ENCODE measurements at places on chromosomes 5 and 9. TPM values are rescaled to one million over a fixed set of nuclear protein-coding genes. Genes with fewer than 3 reads are reported as not detected.

Gene DDX4
- not detected for total RNA-seq

GRCh38 chr5:35320029-35320428 lies 89.7 kb upstream of the PRLR start:
- no peak for DNase-seq

GRCh38 chr9:137757613-137758029 lies 120.0 kb upstream of the CACNA1B start:
- no peak for DNase-seq

Gene IL9
- not detected for total RNA-seq

DNA sequence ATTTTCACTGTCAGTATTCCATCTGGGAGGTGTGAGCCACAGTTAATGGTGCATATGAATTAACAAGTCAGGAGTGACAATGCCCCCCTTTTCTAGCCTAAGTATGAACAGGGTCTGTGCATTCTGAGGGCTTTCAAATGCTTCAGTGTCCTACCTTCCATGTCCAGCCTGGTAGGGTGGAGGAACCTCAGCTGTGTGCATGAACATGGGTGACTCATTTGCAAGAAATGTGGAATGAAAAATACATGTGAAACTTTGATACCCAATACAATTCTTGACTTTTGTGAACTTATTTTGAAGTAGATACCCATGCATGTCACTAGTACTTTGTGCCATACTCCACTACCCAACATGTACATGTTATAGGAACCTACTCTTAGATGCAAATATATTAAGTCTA lies 375.8 kb downstream of the SEMA5A start:
- DNase-seq: no peak

DNA sequence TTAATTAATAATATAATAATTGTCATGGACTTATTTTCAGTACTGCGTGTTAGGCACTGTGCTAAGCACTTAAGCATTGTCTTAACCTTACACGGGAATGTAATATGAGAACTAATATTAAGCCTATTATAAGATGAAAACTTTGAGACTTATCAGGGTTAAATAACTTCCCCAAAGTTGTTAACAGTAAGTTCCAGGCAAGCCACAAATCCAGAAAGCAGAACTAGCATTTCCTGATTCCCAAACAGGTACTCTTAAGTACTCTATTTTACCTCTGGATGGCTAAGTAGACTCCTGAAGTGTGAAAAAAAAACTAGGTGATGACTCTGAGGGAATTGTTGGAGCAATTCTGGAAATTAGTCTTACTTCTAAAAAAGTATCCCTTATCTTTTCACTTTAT lies 23.8 kb downstream of the GABRG2 start:
- no peak for DNase-seq

Gene HEMGN
- total RNA-seq: not detected

DNA sequence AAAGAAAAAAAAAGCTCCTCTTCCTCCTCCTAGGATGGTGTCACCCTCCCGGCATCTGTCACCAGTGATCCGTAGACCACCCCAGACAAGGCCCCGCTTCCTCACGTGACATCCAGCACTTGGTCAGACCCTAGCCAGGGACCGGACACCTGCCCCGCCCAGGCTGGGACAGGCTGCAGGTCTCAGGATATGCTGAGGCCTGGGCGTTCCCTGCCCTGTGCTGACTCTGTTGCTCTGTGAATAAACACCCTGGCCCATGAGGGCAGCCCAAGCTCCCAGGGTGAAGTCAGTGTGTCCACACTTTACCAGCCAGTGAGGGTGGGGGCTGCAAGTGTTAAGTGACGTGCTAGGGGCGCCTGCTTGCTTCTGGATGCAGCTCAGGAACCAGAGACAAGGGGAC lies 5.6 kb downstream of the EDF1 start:
- peak; percentile 38 for DNase-seq

GRCh38 chr9:114666851-114667250 lies 9.2 kb upstream of the TEX53 start:
- DNase-seq: peak; percentile 59
